ENCODE measurements at places on chromosomes 6 and 20.

- no peak for DNase-seq
These were observed 105.8 kb downstream of the JARID2 start for GRCh38 chr6:15351631-15352030.

- DNase-seq = no peak
These were observed 295.5 kb upstream of the HS3ST5 start for GRCh38 chr6:114638341-114638740.

DNA sequence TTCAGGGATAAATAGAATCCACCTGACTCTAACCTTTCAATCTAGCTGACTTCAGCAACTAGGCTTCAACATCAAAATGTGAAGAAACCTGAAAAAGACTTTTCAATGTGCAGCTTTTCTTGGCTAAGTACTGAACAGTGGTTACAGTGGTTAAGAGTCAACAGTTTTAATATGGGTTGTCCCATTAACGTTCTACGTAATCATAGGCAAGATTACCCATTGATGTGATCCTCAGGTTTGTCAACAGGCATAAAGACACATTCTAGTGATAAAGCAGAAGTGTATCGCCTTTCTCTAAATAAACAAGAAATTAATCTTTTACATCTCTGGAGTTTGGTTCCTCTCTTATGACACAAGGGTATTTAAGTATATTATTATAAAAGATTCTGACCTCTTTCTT lies 154.1 kb upstream of the RUNX2 start:
- no peak for DNase-seq

GRCh38 chr6:136077834-136078576 lies 172.1 kb downstream of the MTFR2 start:
- no peak for DNase-seq

- peak; percentile 24 for DNase-seq
These were observed at the start of gene LHFPL5 for GRCh38 chr6:35804996-35805736. Gene LHFPL5, plus strand, starts transcription at chr6:35805352. Its CDS starts 319 bp downstream, at chr6:35805671.

DNA sequence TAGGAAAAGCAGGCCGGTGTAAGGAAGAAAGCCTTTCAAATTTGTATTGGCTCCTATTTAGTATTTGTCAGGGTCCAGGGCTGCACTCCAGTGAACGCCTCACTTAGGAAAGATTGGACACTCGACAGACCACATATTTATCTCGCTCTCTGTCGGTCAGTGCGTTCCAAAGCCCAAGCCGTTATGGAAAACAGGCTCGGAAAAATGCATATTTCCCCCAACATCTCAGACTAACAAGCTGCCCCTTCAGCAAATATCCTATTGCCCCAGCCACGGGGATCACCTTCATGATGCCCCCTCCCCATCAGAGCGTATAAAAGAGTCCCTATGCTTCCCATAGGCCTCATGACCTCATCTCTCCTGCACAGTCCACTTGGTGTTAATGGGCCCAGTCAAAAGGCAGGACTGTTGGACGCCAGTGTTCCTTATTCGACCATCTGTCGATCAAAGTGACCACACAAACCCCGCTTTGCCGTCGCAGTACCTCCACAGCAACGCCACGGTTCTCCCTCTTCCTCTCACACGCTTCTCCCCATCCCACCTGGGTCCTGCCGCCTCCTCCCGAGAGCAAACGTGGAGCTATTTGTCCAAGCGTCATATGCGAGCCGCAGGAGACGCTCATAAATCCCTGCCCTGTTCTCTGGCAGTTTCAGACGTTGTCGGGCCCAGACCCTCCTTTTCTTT lies 63.3 kb downstream of the NPEPL1 start:
- DNase-seq = no peak

- no peak for DNase-seq
These were observed 62.4 kb upstream of the TMEM200A start for GRCh38 chr6:130303431-130303830.

Data from stimulated activated CD4-positive, alpha-beta T cell treated with anti-CD3 and anti-CD28 coated beads, Interleukin-1b, Interleukin-23, amount 100 ng/mL, for 24 hours (primary cell).